ENCODE measurements at places on chromosomes 16 and 17. TPM values are rescaled to one million over a fixed set of nuclear protein-coding genes. Genes with fewer than 3 reads are reported as not detected.

Gene CLDN6
- total RNA-seq, result not detected

Gene CALB2
- total RNA-seq, result 2.0 TPM

- H3K4me3 ChIP-seq, result no peak overlapping the region
- H3K36me3 ChIP-seq, result peaks cover 4% of the 10 kb centered on the region
- H3K4me1 ChIP-seq, result peaks cover 16% of the 10 kb centered on the region
- no peak overlapping the region for H3K27ac ChIP-seq
- no peaks in the 10 kb centered on the region for H3K27me3 ChIP-seq
- DNase-seq, result no peak
These were observed 30.4 kb downstream of the CACNG1 start for GRCh38 chr17:67074781-67075180.

DNA sequence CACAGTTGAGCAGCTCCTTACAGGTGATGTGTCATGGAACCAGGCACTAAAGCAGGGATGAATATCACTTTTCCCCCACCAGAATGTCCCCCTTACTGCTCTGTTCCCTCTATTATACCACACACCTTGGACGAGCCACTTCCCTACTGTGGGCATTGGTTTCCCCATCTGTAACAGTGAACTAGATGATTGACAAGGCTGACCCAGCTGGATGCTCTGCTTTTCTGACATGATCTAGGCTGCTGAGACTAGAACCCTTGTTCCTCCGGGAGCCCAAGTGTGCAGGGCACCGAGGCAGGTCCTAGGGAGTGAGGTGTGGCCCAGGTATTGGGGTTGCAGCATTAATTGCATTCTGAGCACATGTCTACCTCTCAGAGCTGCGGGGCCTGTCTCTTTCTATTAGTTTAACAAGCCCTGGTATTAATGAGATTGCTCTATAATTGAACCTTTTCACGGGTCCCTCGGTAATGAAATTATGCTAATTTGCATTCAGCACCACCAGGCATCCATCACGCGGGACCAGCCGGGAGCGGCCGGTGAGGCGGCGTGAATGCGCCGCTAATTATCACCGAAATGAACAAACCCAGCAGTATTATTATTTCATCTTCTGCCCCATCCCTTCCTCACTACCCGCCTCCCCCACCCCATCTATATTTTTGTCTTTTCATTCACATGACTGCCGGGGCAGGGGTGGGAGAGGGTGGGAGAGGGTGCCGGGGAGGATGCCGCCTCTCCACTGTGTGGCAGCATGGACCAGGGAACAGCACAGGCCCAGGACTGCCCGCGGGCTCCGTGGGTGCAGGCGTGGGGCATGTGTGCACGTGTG lies 121.1 kb downstream of the CYLD start:
- H3K36me3 ChIP-seq, result no peaks in the 10 kb centered on the region
- H3K4me1 ChIP-seq, result no peaks in the 10 kb centered on the region
- no peaks in the 10 kb centered on the region for H3K27me3 ChIP-seq
- DNase-seq, result no peak
- no peak overlapping the region for H3K4me3 ChIP-seq

DNA sequence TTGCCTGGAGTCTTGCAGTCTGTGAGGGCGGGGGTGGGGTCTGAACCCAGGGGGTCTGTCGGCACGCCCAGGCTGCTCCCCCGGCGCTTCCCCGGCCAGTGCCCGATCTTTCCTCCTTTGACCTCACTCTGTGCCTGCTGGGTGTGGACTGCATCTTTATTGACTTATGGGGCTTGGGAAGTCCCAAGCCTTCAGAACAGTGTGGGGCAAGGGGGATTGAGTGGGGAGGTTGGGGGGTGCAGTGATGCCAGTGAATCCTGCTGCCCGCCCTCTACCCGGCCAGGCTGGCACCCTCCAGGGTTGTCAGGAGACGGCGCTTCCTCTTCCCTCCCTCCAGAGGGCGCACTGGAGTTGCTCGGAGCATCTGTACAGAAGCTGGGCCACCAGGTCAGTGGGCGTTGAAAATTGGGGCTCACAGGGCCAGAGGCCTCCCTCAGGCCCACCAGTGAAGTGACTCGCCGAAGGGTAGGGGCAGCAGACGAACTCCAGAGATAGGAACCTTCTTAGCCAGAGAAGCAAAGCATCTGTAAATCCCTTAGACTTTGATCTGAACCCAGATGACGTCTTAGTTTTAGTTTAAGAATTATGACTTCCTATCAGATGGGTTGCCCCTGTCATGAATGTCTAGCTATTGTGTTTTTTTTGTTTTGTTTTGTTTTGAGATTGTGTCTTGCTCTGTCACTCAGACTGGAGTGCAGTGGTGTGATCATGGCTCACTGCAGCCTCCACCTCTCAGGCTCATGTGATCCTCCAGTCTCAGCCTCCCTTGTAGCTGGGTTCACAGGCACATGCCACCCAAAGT lies 184.8 kb upstream of the CIBAR2 start:
- H3K4me1 ChIP-seq, result peaks cover 37% of the 10 kb centered on the region
- H3K27me3 ChIP-seq, result no peaks in the 10 kb centered on the region
- H3K4me3 ChIP-seq, result no peak overlapping the region

GRCh38 chr17:57557834-57558681 lies 187.0 kb downstream of the CCDC182 start:
- H3K27me3 ChIP-seq, result no peaks in the 10 kb centered on the region
- no peaks in the 10 kb centered on the region for H3K36me3 ChIP-seq
- DNase-seq, result peak; percentile 66
- no peak overlapping the region for H3K27ac ChIP-seq

GRCh38 chr16:86756882-86757703 lies 178.7 kb downstream of the FOXL1 start:
- no peak overlapping the region for H3K27ac ChIP-seq
- DNase-seq, result no peak
- H3K27me3 ChIP-seq, result peaks cover 72% of the 10 kb centered on the region
- H3K4me1 ChIP-seq, result peaks cover 13% of the 10 kb centered on the region

DNA sequence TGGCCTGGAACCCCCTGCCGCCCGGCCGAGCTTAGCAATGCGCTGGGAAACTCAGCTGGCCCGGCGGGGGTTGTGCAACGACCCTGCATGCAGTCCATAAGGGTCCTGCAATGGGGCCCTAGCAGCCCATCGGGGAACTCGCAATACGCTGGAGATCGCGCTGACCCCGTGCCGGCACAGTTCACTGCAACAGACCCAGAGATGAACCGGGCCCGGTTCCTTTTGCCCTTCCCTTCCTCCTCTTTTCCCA lies 375 bp downstream of the SLC25A11 start:
- H3K4me3 ChIP-seq, result peak overlapping the region; percentile 77
- H3K27me3 ChIP-seq, result no peaks in the 10 kb centered on the region
- H3K27ac ChIP-seq, result peak overlapping the region; percentile 97
- H3K36me3 ChIP-seq, result peaks cover 56% of the 10 kb centered on the region

DNA sequence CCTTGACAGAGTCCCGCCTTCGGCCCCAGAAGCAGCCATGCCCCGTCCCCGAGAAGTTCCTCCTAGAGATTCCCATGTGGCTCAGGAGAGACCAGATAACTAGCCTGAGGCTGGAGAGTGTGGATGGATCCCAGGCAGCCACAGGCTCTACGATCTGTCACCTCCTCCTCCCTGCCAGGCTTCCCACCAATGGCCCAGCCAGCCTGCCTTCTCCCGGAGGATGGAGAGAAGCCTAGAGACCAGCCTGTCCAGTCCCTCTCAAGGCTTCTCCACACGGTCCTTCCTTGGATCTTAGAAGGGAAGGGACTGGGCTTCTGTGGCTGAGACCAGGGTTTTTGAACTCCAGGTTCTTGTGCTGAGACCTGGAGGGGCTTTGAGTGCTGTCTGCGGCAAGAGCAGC lies 1.6 kb upstream of the SMTNL2 start:
- H3K36me3 ChIP-seq, result no peaks in the 10 kb centered on the region
- no peak overlapping the region for H3K4me3 ChIP-seq

DNA sequence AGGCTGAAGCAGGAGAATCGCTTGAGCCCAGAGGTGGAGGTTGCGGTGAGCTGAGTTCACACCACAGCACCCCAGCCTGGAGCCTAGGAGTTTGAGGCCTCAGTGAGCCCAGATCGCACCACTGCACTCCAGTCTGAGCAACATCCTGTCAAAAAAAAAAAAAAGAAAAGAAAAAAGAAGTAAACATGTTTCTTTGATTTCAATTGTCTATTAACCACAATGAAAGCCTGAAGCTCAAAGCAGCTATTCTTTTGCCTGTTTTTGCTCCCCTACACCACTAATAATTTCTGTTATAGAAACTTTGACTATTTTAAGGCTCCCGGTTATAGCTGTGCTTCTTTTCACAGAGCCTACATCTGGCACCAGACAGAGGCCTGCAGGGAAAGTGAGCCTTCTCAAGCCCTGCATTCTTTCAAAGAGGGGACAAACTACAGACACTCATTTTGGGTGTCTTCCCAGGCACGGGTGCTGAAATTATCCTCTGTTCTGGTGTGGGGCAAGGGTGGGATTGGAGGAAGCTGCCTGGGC lies 14.2 kb upstream of the SLC52A1 start:
- peak; percentile 32 for DNase-seq
- no peak overlapping the region for H3K4me3 ChIP-seq
- H3K4me1 ChIP-seq, result peaks cover 8% of the 10 kb centered on the region
- H3K27me3 ChIP-seq, result no peaks in the 10 kb centered on the region
- no peaks in the 10 kb centered on the region for H3K36me3 ChIP-seq
- H3K27ac ChIP-seq, result peak overlapping the region; percentile 66

DNA sequence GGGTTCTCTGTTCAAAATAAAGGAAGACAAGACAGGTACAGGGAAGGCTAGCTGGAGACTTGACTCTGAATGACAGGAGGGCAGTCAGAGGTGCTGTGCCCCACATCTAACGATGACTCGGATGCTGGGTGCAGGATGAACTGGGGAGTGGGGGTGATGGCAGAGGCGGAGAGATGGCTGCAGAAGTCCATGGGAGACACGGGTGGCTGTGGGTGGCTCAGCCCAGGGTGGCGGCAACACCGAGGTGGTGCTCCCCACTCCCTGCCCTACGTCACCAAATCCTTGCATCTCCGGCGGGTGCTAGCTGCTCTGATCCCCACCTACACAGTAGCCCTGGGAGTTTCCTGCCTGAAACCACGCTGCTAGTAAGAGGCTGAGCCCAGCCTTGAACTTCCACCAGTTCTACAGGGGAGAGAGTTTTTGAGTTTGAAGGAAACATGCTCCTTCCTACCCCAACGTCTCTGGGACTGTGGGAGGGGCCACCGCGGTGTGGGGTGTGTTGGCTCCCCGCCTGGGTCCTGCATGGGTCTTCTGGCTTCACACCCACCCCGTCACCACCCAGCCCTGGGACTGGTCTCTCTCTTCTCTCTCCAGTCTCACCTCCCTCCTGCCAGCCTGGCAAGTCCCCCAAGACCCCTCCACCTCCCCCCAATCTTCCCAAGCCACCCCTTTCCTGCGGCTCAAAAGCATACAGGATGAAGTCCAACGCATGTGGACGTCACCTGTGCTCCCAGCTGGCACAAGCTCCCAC lies 4.5 kb downstream of the GSG1L start:
- no peaks in the 10 kb centered on the region for H3K36me3 ChIP-seq
- peaks cover 9% of the 10 kb centered on the region for H3K27me3 ChIP-seq
- DNase-seq, result no peak
- no peak overlapping the region for H3K27ac ChIP-seq

Data from stomach (tissue), 19 donors.